Psoas muscle (tissue), 8 donors: ENCODE measurements at places on chromosomes 13 and 19. TPM values are rescaled to one million over a fixed set of nuclear protein-coding genes. Genes with fewer than 3 reads are reported as not detected.

DNA sequence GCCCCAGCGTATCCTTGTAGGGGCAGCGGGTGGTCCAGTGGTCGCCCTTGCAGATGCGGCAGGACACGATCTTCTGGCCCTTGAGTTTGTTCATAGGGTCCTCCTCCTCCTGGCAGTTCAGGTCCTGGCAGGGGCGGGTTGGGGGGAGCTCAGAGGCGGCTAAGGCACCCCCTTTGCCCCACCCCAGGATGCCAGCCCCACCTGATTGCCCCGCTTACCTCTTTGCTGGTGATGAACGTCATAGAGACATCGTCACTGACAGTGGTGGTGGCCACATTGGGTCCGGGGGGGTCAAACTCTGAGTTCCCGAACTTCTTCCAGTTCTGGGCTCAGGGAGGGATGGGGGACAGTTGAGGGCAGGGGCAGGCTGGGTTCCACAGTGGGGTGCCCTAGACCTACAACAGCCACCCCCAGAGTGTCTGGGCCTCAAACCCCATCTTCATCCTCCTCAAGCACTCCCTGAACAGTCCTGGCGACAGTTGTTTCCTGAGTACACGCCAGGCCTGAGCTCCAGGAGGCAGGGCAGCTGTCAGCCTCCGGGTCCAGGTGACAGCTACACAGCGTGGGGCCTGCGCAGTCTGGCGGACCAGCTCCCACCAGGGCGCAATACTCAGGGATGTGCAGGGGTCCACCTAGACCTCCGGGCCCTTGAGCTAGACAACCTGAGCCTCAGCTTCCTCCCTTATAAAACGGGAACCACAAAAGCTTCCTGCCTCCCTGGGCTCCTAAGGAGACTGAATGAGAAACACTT is 2.7 kb downstream of the EIF3G start:
- H3K27me3 ChIP-seq, result no peaks in the 10 kb centered on the region
- no peak overlapping the region for H3K4me3 ChIP-seq
- H3K27ac ChIP-seq, result peak overlapping the region; percentile 23
- peaks cover 28% of the 10 kb centered on the region for H3K4me1 ChIP-seq
- peak; percentile 49 for DNase-seq
- H3K36me3 ChIP-seq, result peaks cover 4% of the 10 kb centered on the region

OR4F17 gene
- not detected for total RNA-seq

- H3K4me3 ChIP-seq, result peak within 1 kb of the TSS; percentile 87
- peaks cover 6% of the 10 kb centered on the region for H3K36me3 ChIP-seq
- H3K27ac ChIP-seq, result peak within 1 kb of the TSS; percentile 83
- no peaks in the 10 kb centered on the region for H3K4me1 ChIP-seq
Observed at GRCh38 chr19:56476651-56477428, at the start of gene ZNF667. ZNF667 (minus strand) TSS chr19:56477345; CDS start chr19:56462370, 14,975 bp downstream.

- H3K27ac ChIP-seq, result no peak overlapping the region
- no peaks in the 10 kb centered on the region for H3K27me3 ChIP-seq
- no peak for DNase-seq
- H3K36me3 ChIP-seq, result no peaks in the 10 kb centered on the region
Observed at GRCh38 chr13:77537289-77537919, 1.9 kb downstream of the SCEL start.

RNASEH2B gene
- 17.5 TPM for total RNA-seq

SLITRK1 gene
- not detected for total RNA-seq

DNA sequence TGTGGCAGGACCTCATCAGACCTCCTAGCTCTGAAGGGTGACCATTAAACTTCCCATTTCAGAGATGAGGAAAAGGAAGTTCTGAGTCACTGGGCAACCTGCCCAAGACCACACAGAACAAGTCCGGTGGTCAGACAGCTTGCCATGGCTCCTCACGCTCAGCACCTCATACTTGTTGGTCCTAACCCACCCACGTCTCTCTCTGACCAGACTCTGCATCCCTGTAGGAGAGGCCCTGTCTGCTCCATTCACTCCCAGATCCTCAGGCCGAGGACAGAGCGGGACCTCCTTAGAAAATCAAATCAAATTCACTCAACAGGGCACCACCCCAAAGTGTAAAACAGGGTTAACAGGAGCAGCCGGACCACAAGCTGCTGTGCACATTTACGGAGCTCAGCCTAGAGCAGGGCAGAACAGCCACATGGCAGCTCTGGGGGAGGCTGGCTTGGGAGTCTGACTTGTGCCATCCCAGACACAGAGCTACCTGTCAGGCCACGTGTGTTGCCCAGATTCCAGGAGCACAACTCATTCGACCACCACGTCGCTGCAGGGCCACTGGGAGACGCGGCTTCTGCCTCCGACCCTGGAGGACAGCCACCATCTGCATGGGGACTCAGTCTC is 1.7 kb downstream of the MIER2 start:
- H3K4me1 ChIP-seq, result peaks cover 35% of the 10 kb centered on the region
- peaks cover 3% of the 10 kb centered on the region for H3K27me3 ChIP-seq
- DNase-seq, result no peak
- H3K4me3 ChIP-seq, result peak overlapping the region; percentile 74
- H3K36me3 ChIP-seq, result no peaks in the 10 kb centered on the region
- H3K27ac ChIP-seq, result peak overlapping the region; percentile 65

NLRP9 gene
- not detected for total RNA-seq

- H3K27me3 ChIP-seq, result no peaks in the 10 kb centered on the region
- no peak overlapping the region for H3K27ac ChIP-seq
- H3K4me3 ChIP-seq, result no peak overlapping the region
Observed at GRCh38 chr13:94318418-94318817, 161.1 kb downstream of the DCT start.
